ENCODE measurements at places on chromosomes 1 and 21. TPM values are rescaled to one million over a fixed set of nuclear protein-coding genes. Genes with fewer than 3 reads are reported as not detected.

The MATN1 gene
- not detected for total RNA-seq

The CCDC27 gene
- not detected for total RNA-seq

The HSPB7 gene
- 183 TPM for total RNA-seq

The RIIAD1 gene
- not detected for total RNA-seq

The TLR5 gene
- total RNA-seq: 11.5 TPM
